GM13976 (cell line): ENCODE measurements at places on chromosomes 1 and 21.

DNA sequence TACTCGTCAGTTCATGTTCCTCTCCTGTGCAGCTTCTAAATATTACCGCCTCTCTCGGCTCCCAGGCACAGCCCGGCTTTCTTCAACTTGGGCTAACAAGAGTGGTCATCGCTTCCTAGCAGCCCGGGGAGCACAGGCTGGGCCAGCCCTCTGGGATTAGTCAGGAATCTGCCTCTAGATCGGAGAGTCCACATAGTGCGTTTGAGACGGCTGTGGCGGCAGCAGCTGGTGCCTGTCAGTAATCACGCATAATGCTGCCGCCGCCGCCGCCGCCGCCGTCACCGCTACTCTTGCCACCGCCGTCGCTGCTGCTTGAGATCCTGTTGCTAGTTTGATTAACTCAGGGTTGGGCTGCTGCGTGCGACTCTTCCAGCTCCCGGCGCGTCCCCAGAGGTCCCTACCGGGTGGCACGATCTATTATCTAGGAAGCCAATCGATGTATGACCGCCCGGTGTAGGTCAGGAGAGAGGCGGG lies at the start of gene RXRG:
Gene RXRG, minus strand, starts transcription at position 230 of the 474 bp plus-strand sequence. CDS start 233 bp downstream, outside the sequence.
- DNase-seq: no peak

GRCh38 chr1:100400404-100400803 lies 48.1 kb downstream of the CDC14A start:
- DNase-seq: peak; percentile 26

DNA sequence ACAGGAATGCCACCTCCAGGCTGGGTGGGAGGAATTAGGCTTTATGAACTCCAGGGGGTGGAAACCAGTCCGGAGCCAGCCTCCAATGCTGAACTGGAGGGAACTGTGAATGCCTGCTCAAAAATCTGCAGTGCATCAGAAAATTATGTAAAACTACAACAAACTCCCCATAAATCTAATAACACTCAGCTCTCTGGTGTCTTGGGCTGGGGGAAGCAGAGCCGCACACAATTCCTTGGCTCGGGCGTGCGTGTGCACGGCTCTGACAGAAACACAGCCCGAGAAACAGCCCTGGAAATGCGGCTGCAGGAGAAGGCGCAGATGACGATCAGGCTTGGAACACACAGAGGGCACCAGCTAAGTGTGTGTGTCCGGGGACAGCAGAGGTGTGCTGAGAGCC lies 127.6 kb upstream of the VAMP3 start:
- no peak for DNase-seq

GRCh38 chr1:95033843-95034242 lies 38.9 kb downstream of the ALG14 start:
- no peak for DNase-seq

DNA sequence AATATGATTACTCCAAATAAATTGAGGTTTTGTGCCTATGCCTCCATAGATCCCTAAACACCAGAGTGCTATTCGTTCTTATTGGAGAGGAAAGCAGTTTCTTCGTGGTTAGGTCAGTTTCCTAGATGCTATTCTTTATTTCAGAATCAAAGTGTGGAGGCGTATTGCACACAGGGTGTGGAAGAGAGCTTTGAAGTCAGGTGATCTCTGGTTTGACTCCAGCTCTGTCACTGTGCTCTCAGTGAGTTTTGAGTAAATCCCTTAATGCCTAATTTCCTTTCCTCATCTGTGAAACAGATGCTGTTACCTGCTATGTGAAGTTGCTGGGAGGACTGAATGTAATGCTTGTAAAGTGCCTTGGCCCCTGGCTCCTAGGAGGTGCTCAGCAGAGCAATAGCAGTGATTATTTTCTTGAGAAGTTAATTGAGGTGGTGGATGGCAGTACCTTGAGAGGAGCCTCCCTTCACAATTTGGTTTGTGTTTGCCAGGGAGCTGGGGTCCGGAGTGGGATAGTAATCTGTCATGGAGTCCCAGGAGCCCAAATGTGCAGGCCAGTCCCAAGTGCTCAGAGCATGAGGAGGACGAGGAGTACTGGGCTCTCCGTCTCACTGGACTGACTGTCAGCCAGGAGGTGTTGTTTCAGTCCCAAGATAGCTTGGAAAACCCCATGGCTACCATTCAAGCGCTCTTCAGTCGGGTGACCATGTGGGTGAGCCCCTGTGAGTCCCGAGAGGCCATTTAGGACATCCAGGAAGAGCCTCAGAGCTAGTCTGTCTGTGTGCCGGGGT lies 14.9 kb downstream of the NTPCR start:
- DNase-seq: no peak

DNA sequence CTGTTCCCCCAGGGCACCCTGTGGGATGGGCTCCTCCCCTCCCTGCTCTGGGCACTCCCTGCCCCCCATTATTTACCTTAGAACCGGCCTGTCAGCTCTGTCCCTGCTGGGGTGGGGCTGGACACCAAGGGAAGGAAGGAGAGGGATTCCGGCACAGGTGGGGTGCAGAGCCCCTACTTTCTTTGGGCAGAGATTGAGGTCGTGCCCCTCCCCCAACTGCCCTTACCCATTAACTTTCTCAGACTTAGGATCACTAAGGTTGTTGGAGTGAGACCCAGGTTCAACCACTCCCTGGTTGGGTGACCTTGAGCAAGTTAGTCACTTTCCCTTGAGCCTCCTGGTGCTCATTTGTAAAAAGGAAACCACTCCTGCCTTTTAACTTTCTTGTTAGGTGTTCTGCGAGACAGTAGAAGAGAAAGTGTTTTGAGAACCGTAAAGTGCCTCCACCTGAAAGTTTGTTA lies 57.0 kb upstream of the SYNC start:
- peak; percentile 18 for DNase-seq

- DNase-seq: no peak
Observed at GRCh38 chr1:49297783-49298182, 521.1 kb upstream of the BEND5 start.

- no peak for DNase-seq
Observed at GRCh38 chr21:14945176-14945575, 119.6 kb downstream of the NRIP1 start.

DNA sequence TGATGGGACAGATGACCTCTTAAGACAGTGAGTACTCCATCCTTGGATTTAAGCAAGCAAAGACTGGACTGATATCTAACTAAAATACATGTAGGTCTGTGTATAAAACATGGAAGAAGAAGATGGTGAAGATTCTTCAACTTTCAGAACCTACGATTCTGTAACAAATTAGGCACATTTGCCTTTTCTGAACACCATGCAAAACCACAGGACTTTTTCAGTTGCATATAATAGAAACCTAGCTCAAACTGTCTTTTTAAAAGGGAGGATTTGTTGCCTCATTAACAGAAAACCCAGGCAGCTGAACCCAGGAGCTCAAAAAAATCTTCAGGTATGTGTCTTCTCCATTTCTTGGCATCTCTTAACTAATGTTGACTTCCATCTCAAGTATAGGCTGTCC lies 14.7 kb upstream of the TSPAN1 start:
- DNase-seq: no peak

- DNase-seq: no peak
Observed at GRCh38 chr1:48878191-48878940, 101.7 kb upstream of the BEND5 start.

DNA sequence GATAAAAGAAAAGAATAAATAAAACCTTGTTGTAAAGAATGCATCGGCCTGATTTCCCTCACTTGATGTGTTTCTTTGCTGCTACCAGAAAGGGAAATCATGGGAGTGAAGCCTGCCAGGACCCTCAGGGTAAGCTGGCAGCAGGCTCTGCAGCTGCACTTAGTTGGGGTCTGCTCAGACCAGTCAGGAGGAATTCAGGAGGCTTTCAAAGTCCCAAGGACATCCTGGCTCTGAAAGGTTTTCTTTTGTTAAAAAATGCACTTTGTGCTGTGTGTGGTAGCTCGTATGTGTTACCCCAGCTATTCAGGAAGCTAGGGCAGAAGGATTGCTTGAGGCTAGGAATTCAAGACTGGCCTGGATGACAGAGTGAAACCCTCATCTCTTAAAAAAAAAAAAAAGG lies 254.8 kb downstream of the ZNF648 start:
- DNase-seq: no peak

- no peak for DNase-seq
Observed at GRCh38 chr1:6991266-6991665, 206.0 kb downstream of the CAMTA1 start.

DNA sequence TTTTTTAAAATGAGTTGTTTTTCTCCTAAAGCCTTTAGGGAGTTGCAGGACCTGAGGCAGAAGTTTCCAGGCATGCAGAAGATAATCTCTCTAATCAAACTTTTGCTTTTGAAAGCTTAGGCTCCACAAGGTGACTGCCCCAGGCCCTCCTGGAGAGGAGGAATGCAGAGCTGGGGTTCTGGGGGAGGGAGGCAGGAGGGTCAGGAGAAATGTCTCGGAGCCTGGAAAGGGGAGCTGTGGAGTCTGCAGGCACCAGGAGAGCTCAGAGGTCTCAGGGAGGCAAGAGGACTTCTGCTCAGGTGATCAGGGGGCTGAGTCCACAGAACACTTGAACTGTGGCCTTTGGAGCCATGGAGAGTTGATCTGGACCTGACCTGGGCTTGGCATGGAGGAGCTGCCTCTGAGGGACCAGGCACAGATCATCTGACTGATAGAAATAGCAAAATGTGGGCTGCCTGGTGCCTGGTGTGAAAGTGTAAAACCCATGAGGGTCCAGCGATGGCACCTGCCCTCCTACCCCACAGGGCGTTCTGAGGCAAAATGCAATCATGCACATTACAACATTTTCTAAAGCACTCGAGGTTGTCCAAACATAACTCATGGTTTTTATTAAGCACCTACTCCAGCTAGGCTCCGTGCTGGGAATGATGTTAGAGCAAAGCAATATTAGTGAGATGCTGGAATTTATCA lies 10.0 kb upstream of the ABCG1 start:
- no peak for DNase-seq

DNA sequence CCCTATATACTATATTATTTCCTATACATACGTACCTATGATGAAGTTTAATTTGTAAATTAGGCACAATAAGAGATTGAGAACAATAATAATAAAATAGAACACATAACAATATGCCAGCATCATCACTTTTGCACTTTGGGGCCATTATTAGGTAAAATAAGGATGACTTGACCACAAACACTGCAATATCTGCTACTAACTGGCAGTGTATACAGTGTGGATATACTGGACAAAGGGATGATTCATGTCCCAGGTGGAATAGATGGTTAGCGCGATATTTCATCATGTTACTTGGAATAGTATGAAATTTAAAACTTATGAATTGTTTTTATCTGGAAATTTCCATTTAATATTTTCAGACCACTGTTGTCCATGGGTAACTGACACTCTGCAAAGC lies 35.4 kb upstream of the TXLNA start:
- no peak for DNase-seq

- no peak for DNase-seq
Observed at GRCh38 chr1:14648896-14649855, 50.7 kb downstream of the KAZN start.

DNA sequence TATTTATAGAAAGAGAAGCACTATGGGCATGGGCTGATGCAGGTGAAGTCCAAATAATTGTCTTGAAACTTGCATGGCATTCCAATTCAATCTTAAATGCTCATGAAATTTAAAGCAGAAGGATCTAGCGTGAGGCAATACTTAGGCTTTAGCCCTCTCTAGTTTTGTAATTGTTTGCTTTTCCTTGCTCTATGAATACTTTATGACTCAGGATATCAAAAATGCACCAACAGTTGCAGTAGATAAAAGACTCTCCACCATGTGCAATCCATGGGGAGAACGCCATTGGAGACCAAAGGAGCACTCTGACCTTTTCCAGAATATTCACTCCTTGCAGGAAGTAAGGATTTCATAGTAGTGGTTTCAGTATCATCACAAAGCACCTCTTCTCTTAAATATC lies 436.4 kb downstream of the LRRIQ3 start:
- DNase-seq: no peak

DNA sequence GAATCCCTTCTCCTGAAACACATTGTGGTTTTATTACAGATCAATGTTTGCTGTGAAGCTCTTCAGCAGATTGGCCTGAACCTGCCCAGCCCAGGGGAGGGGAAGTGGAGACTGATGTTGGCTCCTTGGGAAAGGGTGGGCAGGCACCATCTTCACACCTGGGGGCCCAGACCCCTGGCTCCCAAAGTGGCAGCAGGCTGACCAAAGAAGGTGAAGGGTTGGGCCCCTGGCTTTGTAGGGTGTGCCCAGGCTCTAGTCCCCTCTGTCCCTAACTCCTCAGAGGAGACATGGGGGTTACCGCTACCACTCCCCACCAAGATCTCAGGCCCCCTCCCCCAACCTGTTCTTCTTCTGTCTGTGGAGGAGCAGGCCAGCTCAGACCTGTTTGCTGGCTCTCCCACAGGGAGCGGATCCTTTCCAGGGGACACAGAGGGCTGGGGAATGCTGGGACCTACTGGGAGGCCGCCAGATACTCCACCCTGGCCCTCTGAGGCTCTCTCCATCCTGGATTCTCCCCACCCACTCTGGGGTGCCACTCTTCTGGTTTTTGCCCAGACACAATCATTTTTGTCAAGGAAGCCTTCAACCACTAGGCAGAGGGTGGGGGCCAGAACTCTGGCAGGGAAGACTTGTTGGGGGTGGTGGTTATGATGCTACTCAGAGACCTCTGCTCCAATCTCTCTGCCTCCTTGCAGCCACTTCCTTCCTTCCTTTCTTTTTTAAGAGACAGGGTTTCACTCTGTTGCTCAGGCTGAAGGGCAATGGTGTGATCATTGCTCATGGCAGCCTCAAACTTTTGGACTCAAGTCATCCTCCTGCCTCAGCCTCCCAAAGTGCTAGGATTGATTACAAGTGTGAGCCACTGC lies 5.0 kb upstream of the EFNA3 start:
- no peak for DNase-seq
